ENCODE measurements at places on chromosomes 4 and X.
A peak's percentile ranks its signal among the peaks of the same experiment; 100 is the strongest.

- no peak for DNase-seq
Observed at GRCh38 chr4:101853028-101853427, 62.5 kb downstream of the BANK1 start.

DNA sequence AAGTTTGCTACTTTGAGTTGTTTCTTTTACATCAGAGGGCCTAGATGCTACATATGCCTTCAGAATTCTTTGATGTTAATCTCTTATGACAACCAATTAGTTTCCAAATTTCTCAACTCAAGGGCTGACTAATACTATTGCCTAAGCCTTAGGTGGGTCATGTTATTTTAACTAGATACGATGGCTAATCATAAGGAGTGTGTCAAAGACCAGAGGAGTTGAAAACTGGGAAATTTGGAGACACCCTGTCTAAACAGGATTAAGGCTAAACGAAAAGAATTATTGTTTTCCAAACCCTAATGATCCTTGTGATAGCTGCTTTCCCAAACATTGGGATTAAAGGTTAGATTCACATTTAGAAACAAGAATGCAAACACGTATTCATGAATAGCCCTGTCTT lies 228.5 kb downstream of the PCDH7 start:
- no peak for DNase-seq

GRCh38 chr4:55008166-55009056 lies 117.0 kb downstream of the KDR start:
- DNase-seq, result no peak

GRCh38 chr4:27096142-27096824 lies 235.6 kb downstream of the STIM2 start:
- no peak for DNase-seq

- no peak for DNase-seq
Observed at GRCh38 chr4:99088023-99088449, 552 bp downstream of the ADH5 start.

- no peak for DNase-seq
Observed at GRCh38 chrX:44992775-44993174, 119.8 kb downstream of the KDM6A start.

DNA sequence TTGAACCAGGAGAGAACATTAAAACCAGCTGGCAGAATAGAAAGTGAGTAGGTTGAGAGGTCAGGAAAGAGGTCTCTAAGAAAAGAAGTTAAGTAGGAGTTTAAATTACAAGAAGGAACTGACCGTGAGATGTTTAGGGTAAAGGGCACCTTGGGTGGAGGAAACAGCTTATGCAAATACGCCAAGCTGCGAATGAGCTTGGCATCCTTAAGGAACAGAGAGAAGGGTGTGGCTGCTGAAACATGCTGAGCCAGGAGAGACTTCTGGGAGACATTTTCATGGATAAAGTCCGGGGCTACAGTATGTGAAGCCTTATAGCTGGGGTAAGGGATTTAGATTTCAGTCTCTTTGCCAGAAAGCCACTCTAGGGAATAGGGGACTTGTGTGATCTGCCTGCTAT lies 249.1 kb downstream of the KCNIP4 start:
- DNase-seq, result no peak

GRCh38 chrX:70466968-70467367 lies 22.3 kb downstream of the DLG3 start:
- DNase-seq, result no peak

GRCh38 chrX:119605464-119606279 lies 552 bp downstream of the NKRF start:
- DNase-seq, result no peak

DNA sequence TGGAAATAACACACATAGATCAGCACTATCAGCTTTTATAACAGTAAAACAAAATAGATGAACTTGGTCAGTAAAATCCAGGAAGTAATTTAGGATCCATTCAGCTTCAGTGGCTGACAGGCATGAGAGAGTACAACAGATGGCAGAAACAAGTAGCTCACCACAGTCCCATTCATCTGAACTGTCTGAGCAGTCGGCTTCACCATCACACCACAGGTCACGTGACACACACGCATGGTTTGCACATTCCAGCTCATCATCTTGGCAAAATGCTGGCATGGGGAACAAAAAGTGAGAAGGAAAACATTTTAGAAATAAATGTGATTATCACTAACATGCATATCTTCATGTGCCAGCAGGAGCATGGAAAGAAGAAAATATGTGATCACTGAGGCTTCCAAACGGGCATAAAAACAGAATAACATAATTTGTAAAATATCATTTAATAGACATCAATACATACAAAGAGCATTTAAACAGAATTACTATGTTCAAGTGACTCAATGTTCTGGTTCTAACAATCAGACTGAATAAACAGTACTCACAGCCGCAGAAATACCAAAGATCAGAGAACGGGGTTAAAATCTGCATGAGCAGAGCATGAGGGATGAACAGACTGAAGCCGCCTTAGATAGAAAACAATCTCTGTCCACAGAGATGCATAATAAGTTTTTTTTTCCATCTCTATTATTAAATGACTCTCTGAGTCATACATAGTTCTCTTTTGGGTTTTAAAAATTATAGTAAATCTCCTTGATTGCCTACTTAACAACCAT lies 158.1 kb downstream of the ATP10D start:
- no peak for DNase-seq

DNA sequence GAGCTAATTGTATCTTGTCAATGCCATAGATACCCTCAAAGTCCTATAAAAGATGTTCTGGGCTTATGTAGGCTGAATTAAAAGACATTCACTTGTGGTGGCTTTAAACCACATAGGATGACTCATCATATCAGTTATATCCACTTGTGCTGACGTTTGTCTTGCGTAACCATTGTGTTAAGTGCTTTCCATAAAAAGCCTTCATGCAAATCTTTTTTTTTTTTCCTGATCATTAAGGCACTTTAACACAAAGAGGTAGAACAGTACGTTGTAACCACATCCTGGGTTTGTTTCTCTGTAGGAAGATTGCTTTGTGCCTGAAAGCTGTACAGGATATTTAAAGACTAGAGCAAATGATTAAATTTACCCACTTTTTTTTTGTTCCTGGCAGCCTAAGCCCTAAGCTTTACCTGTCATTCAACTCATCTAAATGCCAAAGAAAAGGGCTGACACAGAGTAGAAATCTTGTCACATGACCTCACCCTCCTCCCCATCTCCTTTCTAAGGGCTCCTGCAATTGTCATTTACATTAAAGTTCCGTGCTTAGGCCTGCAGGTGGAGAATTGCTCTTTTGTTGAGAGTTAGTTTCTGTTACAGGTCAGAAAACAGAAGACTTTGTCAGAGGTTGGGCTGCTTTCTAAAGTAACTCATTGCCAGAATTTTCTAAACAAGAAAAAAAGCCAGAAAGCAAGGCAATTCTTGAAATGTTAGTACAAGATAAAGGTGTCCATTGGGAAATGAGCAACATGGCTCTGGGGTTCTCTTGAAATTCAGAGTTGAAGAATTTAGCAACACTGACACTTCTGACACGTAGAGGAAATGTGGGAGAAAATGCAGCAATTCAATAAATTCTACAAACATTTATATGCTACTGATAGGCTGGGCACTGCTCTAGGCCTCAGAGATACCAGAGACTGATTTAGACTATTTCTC lies 555.6 kb downstream of the PPARGC1A start:
- DNase-seq, result peak; percentile 54

- DNase-seq, result peak; percentile 31
Observed at GRCh38 chr4:83771113-83771705, 235.3 kb downstream of the GPAT3 start.

DNA sequence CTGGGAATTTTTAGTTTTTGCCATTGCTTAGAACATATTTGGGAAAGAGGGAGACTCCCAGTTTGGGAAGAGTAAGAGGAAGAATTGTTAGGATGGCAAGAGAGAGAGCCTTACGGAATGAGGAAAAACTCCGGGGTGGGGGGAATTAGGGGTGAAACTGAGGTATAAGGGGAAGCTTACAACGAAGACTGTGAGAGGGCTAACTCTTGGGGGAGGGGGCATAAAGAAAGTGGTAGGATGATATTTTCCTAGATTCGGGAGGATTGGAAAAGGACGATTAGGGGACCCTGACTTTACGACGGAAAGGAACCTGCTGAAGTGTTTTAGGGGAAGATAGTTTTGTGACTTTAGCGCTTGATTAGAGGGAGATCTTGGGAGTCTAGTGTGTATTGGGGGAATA lies 86.2 kb upstream of the HPRT1 start:
- no peak for DNase-seq

- DNase-seq, result no peak
Observed at GRCh38 chr4:26525771-26526150, 35.5 kb upstream of the CCKAR start.

- peak; percentile 2 for DNase-seq
Observed at GRCh38 chrX:101260435-101260834, 30.7 kb downstream of the TAF7L start.

GRCh38 chrX:67636532-67636931 lies 92.7 kb downstream of the AR start:
- DNase-seq, result no peak

DNA sequence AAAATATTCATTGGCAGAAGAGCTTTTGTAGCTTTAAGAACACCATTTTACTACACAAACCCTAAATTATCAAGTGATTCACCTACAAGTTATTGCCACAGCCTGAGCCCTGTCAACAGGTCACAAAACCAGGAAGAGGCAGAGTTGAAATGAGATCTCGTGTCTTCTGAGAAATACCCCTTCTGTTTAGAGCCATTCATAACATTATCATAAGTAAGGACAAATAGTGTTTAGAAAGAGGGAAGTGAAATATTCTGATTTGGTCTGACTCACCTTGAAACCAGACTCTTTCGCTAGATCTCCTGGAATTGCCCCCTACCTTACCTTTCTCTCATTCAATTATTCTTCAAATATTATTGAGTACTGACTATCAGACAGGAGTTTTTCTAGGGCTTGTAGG lies 5.9 kb downstream of the ETDB start:
- no peak for DNase-seq

GRCh38 chr4:80231180-80231579 lies 33.9 kb downstream of the PRDM8 start:
- no peak for DNase-seq

DNA sequence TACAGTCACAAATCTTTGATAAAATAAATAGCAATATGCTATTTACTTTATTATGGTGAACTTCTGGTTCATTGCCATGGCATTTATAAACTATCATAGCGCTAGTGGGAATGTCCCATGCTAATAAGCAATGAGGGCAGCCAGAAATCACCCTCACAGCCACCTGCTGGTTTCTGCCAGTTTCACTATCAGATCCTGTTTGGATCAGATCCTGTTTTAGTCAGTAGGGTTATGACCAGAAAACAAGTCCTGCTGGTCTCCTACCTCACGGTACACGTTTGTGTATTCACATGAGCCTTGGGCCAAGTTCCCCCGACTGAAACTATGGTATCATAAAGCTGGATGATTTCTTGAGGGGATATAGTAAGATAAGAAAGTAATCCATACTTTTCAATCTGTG lies 17.7 kb downstream of the FOXR2 start:
- DNase-seq, result no peak

- no peak for DNase-seq
Observed at GRCh38 chrX:146208821-146209220, 391.2 kb downstream of the SLITRK2 start.

GRCh38 chr4:113293043-113293560 lies 243.6 kb downstream of the ANK2 start:
- DNase-seq, result no peak

DNA sequence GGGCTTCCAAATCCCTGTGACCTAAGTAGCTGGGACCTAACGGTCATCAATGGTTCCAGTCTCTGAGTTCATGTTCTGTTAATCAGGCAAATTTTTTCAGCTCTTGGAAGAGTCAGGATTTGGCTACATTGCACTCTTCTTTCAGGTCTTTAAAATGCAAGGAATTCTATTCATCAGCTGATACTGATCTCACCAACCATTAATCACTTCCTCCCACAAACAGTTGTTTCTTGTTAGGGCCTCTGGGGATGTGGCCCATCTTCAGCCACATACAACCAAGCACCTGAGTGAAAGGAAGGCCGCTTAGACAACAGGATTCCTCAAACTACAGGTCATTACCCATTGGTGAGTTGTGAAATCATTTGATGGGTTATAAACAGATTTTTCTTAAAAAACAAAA lies 71.7 kb downstream of the FANCB start:
- no peak for DNase-seq

DNA sequence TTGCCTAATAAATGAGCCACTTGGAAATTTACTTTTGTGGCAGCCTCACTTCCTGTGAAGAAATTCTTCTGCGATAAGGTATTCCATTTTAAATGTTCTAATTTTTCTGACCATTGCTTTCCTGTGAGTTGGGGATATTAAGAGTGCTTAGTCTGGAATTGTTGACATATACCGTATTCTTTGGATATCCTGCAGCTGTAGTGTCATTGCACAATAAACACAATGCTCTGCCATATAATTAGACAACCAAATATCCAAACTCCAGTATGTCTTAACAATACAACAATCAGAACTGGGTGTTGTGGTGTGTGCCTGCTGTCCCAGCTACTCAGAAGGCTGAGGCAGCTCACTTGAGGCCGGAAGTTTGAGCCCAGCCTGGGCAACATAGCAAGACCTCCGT lies 99.4 kb downstream of the LUZP4 start:
- DNase-seq, result no peak

- DNase-seq, result no peak
Observed at GRCh38 chr4:2269206-2269531, 7.3 kb upstream of the MXD4 start.

- no peak for DNase-seq
Observed at GRCh38 chrX:154116426-154117211, 19.1 kb upstream of the MECP2 start.

- DNase-seq, result no peak
Observed at GRCh38 chrX:104288269-104288668, 33.5 kb upstream of the ESX1 start.

GRCh38 chr4:73446336-73446938 lies 10.4 kb downstream of the AFP start:
- DNase-seq, result no peak

DNA sequence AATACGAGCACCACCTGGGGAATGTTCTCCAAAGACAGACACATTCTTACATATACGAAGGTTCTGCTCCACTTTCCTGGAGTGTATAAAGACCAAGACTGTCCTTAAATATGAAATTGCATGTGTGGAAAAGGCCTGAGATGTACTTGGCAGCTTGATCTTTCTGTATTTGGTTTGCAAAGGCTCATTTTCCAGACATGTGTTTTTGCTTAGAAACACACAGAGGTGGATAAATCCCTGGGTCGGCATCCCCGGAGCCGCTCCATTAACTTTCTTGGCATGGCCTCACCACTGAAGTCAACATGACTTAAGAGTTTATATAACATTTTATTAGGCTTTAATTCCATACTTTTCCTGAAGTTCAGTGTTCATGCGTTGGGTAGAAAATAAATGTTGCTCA lies 239.4 kb downstream of the LDB2 start:
- DNase-seq, result no peak

DNA sequence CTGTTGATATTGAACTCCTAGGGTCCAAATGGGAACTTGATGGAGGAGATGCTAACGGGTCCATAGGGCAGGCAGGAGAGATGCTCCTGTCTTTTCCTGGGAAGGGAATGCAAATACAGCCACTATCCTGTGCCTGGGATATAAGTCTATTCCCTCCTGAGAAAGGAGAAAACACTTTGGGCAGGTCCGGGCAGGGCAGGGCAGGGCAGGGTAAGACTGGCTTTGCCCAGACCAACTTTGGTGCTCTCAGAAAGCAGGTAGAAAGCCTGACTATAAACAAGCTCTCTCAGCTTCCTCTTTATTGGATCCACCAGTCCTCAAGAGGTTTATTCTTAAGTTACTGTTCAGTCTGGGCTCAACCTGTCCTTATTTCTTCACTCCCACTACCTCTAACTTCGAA lies 232.3 kb downstream of the PTTG2 start:
- no peak for DNase-seq

All from iPS DF 6.9 (cell line).